Fibroblast of skin of scalp (primary cell): ENCODE measurements at places on chromosomes 3 and 15.
A peak's percentile ranks its signal among the peaks of the same experiment; 100 is the strongest.

DNA sequence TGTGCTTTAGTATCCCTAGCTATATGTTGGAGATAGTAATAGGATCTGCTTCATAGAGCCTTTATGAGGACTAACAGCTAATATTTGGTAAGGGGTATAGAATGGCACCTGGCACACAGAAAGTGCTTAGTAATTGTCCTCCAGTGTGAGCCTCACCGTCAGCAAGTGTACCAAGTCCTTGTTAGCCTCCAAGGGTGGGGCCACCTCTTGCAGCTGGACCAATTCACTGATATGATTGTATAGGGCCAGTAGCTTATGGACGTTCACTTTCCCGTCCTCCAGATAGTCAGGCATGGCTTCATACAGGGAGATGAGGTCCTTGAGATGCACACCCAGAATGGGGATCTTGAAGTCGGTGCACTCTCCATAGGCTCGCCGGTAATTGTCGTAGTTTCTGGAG is 53.6 kb downstream of the FAM98B start:
- no peak for DNase-seq

GRCh38 chr3:197541756-197542539 is 13.8 kb downstream of the BDH1 start:
- DNase-seq: peak; percentile 81

DNA sequence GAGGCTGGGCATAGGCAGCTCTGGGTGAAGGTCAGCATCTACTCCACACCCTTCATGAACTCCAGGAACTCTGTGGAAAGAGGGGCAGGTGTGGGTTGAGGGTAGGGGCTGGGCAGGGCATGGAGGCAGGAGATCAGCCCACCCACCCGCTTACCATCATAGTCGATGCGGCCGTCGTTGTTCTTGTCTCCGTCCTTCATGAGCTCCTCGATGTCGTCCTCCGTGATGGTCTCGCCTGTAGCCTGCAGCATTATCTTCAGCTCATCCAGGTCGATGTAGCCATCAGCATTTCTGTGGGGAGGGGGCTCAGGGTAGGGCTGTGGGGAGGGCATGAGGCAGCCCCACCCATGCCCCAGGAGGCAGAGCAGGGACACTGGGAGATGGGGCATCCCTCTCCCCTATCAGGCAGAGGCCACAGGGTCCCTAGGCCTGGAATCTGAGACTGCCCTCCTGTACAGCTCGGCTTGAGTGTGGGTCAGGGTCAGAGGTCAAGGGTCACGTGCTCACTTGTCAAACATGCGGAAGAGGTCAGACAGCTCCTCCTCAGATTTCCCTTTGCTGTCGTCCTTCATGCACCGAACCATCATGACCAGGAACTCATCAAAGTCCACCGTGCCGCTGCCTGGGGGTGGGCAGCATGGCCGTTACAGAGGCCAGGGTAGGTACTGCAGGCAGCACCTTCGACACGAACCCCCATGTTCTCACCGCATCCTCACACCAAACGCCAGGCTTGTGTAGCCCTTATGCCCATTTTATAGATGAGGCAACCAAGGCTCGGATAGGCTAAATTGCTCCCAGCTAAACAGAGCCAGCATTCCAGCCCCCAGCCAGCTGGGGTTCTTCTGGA is 2.4 kb downstream of the TNNC1 start:
- no peak for DNase-seq

DNA sequence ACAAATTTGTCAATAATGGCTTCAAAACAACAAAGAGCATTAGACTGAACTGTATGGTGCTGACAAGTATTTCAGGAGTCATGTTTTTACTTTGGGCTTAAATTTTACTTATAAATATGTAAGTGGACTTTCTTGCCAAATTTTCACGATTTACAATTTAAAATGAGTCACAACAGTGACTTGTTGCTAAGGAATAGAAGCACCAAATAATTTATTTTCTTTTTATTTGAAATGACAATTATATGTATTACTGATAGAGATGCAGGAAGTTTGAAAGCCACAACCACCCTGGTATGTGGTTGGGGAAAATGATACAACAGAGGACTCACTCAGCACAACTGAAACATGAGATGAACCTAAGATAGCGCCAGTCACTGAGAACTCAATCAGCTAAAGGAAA is 90.3 kb downstream of the FMN1 start:
- peak; percentile 84 for DNase-seq

DNA sequence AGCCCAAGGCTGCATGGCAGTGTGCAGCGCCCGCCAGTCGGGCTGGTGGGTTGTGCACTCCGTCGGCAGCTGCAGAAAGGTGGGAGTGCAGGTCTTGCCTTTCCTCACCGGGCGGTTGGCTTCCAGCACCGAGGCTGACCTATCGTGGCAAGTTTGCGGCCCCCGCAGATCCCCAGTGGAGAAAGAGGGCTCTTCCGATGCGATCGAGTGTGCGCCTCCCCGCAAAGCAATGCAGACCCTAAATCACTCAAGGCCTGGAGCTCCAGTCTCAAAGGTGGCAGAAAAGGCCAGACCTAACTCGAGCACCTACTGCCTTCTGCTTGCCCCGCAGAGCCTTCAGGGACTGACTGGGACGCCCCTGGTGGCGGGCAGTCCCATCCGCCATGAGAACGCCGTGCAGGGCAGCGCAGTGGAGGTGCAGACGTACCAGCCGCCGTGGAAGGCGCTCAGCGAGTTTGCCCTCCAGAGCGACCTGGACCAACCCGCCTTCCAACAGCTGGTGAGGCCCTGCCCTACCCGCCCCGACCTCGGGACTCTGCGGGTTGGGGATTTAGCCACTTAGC is 4.3 kb downstream of the ISL2 start:
- no peak for DNase-seq

- DNase-seq: peak; percentile 72
These were observed 93.2 kb downstream of the TP63 start for GRCh38 chr3:189724356-189724755.

DNA sequence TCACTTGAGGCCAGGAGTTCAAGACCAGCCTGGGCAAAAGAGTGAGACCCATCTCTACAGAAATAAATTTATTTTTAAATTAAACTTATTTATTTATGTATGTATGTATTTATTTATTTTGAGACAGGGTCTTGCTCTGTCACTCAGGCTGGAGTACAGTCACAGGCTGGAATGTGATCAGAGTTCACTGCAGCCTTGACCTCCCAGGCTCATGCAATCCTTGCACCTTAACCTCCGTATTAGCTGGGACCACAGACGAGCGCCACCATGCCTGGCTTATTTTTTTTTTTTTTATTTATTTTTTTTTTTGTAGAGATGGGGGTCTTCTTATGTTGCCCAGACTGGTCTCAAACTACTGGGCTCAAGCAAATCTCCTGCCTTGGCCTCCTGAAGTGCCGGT is 135.2 kb upstream of the HES1 start:
- no peak for DNase-seq

DNA sequence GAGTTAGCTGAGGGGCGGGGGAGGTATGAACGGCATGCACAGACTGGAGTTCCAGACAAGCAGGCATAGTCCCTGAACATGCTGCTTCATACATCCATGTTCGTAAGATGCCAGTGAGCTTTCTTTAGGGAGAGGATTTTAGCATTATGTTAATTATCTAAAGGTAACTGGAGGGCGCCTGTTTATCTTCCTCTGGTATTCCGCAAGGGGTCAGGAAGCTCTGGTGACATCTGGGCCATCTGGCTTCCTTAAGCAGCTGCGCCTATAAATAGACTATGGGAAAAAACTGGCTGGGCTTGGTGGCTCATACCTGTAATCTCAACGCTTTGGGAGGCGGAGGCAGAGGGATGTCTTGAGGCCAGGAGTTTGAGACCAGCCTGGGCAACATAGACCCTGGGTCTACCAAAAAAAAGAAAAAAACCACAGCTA is 1.5 kb upstream of the FBXO22 start:
- DNase-seq: no peak

DNA sequence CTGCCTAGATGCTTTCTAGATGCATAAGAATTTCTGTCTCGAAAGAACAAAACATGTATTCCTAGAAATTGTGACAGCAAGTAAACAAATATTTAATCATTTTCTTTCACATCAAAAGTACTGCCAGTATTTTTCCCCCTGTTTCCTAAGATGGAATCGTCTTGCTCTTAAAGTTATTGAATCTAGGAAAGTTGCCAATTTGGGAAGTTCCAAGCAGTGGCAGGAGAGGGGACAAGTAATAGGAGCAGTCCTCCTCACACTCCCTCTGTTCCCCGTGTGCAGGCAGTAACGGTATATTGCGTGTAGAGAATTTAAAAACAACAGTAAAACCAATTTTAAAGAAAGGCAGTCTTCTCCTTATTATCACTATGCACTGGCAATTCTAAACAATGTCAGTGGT is 619.8 kb downstream of the TBL1XR1 start:
- no peak for DNase-seq

DNA sequence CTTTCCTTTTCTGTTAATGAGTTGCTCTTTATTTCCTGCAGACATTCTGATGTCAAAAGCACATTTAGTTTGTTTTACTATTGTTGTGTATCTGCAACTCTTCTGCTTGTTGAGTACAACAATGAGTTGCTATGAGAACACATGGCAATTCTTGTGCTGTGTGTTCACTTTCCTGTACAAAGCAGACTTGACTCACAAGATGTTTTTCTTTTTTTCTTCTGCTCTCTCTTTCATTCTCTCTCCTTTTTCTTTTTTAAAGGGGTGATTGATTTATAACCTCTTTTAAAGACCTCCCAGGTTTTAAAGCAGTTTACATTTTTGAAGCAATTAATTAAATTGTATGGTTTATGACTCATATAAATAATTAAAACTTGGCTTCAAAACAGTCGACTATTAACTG is 31.6 kb upstream of the ABHD10 start:
- DNase-seq: no peak

GRCh38 chr15:43508421-43508820 is 9.0 kb upstream of the MAP1A start:
- no peak for DNase-seq

- no peak for DNase-seq
These were observed 237.5 kb downstream of the ADAMTS17 start for GRCh38 chr15:100104245-100104644.

DNA sequence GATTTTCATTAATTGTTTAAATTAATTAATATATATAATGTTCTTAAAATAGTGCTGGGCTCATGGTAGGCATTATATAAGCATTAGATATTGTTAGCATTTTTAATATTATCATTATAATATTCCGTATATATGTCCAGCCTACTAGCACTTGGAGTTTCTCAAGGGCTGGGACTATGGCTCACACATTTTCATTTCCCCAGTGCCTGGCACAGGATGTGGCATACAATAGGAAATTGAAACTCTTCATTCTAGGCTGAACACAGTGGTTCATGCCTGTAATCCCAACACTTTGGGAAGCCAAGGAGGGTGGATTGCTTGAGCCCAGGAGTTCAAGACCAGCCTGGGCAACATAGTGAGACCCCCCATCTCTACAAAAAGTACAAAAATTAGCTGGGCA is 170.4 kb downstream of the RSL24D1 start:
- DNase-seq: no peak

DNA sequence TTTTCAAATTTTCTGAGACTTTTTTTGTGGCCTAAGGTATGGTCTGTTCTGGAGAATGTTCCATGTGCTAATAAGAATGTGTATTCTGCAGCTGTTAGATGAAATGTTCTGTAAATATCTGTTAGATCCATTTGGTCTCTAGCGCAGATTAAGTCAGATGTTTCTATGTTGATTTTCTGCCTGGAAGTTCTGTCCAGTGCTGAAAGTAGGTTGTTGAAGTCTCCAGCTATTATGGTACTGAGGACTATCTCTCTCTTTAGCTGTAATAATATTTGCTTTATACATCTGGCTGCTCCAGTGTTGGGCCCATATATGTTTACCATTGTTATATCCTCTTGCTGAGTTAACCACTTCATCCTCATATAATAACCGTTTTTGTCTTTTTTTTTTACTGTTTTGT is 13.2 kb upstream of the TUBGCP5 start:
- DNase-seq: no peak

DNA sequence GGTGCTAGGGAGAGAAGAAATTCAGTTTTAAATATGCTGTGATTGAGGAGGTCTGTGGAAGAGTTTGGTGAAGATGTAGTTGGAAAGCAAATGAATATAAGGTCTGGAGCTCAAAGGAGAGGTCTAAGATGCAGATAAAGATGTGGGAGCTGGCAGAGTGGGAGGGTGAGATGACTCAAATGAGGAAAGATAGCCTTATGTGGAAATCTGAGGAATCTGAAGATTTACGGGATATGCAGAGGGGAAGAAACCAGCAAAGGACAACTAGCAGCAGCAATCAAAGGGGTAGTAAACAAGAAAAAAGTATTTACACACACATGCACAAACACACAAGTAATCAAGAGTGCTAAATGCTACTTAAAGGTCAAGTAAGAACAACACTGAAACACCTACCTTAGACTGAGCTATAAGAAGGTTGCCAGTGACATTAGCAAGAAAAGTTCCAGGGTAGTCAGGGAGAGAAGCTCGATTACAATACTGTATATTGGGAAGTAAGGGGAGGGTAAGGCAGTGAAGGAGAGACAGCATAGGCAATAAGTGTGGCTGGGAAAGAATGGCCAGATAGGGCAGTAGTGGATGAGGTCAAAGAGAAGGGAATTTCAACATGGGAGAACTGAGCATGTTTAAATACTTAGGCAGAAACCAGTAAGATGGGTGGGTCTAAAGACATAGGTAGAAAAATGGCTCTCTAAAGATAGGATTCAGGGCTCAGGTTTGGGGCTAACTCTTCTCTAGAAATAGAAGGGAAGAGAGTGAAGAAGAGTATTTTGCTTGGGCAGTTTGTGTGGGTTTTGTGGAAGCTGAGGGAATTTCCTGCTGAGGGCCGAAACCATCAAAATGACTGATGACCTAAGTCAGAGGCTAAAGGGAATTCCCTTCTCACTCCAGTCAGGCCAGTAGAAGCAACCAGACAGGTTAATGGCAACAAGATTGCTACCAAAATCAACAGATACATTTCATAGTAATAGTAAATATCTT is 8.9 kb downstream of the CMTM6 start:
- DNase-seq: no peak

DNA sequence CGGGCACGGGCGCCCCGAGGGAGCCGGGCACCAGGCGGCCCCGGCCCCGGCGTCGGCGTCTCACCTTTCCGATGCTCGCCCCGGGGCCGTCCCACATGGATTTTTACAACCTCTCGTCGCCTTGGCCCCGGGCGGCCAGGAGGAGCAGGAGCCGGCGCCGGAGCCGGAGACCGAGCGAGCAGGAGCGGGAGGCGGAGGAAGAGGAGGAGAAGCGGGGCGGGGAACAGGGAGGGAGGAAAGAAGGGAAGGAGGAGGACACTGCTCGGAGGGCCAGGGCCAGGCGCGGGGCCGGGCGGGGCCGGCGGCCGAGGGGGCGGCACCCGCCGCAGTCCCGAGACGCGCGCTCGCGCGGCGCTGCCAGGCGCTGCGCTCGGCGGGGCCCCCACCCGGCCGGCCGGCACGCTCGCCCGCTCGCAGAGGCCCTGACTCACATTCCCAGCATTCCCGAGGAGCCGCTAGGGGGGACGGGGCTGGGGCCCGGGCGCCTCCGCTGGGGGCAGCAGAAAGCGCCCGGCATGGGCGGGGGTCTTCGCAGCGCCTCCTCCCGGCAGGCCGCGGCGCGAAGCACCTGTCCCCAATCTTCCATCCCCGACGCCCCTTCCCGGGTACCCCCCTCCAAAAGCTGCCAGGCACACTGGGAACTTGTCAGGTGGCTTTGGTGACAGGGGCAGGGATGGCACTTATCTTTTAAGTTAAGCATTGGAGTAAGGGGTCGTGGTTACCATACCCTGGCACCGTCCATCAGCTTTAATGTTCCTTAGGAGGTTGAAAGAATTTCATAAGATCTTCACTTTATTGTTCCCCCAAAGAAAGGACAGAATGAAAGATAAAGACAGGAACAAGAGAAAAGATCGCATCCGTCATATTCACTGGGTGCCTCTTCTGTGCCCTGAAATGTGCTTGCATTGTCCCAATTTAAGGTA is at the start of gene ERC2:
Gene ERC2, minus strand, starts transcription at position 284 of the 923 bp plus-strand sequence.
- peak; percentile 42 for DNase-seq

GRCh38 chr3:13582366-13583250 is 33.7 kb downstream of the FBLN2 start:
- no peak for DNase-seq
